ENCODE measurements at places on chromosomes 4 and X. TPM values are rescaled to one million over a fixed set of nuclear protein-coding genes. Genes with fewer than 3 reads are reported as not detected.

NEUROG2 gene
- total RNA-seq, result not detected

FANCB gene
- total RNA-seq, result 1.3 TPM

S100P gene
- total RNA-seq, result 0.60 TPM

ARMCX4 gene
- total RNA-seq, result 6.7 TPM

TGIF2LX gene
- not detected for total RNA-seq

HUWE1 gene
- total RNA-seq, result 91.3 TPM

GRPR gene
- total RNA-seq, result not detected

NWD2 gene
- total RNA-seq, result 7.8 TPM

TBX22 gene
- total RNA-seq, result not detected

CXorf65 gene
- not detected for total RNA-seq

SMIM10 gene
- total RNA-seq, result 5.0 TPM

DNA sequence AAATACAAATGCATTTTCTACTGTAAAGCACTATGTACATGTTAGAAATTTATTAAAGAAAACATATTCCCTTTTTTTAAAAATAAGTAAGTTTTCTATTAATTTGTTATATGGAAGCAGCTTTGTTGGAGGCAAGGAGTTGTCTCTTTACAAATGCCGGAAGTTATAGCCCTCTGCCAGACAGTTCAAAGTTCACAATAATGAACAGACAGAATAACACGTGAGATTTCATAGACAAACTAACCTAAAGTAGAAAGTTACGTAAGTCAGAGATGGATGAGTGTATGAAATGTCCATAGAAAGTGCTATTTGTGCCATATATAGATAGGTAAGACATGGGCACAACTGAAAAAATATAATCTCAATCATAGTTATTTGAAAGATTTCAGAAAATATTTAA lies 43.9 kb upstream of the NEIL3 start:
- no peak for DNase-seq

DNA sequence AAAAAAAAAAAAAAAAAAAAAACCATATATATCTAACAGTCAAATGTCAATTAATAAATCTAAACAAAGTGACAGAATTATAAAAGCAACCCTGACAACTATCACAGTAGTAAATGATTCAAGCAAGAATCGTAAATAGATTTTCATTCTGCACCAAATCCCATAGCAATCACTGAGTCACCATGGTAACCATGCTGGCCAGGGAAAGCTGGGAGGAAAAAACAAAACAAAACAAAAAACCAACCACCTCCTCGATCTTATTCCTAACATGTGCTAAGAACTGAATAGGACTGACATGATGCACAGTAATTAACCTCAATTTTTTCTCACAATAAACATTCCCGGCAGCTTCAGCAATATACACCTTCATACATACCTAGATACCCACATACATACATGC lies 30.6 kb upstream of the RAB40A start:
- no peak for DNase-seq

GRCh38 chr4:173538909-173539445 lies 8.9 kb upstream of the HAND2 start:
- DNase-seq, result no peak

GRCh38 chr4:7001271-7001670 lies 41.9 kb upstream of the TADA2B start:
- no peak for DNase-seq

- no peak for DNase-seq
Observed at GRCh38 chrX:113770071-113770470, 813.8 kb upstream of the HTR2C start.

DNA sequence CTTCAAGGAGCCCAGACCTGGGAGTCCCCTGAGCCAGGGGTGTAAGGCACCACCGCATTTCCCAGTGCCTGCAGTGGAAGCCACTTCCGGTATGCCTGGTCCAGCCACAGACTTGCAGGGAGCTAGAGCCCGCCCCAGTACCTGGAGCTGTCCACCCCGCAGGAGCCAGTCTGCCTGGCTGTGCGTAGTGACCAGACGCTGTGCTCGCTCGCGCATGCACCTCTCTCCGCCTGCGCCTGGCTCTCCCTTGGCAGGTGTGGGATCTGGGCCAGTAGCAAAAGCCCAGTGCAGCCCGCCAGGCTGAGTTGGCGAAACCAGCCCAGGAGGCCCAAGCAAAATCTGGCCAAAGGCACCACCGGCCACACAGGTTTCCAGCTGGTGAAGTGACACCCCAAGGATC lies 973.7 kb upstream of the AGA start:
- DNase-seq, result no peak

GRCh38 chr4:99117876-99118693 lies 26.0 kb downstream of the ADH4 start:
- DNase-seq, result no peak

DNA sequence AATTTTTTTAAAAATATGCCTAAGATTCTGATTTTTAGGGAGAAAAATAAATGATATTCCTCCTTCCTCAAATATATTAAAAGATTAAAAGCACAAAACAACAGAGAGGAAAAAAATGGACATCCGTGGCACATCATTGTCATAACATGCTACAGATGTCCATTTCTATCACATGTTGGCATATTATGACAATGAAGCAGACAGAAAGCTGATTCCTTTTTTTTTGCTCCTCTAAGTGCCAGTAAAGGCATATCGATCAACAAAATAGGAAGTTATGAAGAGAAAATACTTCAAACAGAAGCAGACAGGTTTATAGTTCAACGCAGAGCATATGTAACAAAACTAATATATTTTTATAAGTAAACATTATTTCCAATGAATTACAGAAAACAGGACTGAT lies 11.2 kb downstream of the KLHL8 start:
- no peak for DNase-seq

DNA sequence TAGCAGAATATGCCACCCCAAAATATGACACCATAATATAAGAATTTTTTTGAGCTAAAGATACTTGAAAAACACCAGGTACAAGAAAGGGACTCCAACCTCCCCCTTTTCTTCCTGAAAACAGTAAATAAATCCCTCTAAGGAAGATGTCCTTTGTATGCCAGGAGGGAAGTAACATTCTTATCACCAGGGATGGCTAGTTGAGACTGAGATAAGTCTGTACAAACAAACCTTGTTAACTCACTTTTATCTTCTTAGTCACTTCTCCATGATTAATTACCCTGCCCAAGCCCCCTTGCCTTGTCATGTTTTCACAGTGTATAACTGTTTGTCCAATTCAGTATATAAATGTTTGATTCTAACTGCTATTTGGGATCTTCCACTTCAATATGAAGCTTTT lies 888.0 kb downstream of the PCDH18 start:
- no peak for DNase-seq

- DNase-seq, result no peak
Observed at GRCh38 chr4:55675196-55675793, 39.2 kb upstream of the NMU start.

GRCh38 chr4:145824463-145824862 lies 114.2 kb downstream of the ZNF827 start:
- DNase-seq, result no peak

GRCh38 chr4:18057821-18058533 lies 36.4 kb upstream of the LCORL start:
- no peak for DNase-seq

DNA sequence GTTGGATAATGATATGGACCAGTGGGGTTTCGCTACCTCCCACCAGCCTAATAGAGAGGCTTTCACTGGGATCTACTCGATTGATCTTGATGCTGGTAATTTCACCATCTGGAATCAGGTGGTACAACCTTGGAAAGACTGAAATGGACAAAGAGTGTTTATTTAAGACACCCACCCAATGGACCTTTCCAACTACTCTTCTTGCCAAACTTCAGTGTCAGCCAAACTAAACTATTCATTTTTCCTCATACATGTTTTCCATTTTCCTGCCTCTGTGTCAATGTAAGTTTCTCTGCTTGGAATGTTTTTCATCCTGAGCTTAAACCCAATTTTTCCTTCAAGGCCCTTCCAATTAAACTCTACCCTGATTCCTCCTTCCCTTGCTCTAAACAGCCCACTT lies 92.6 kb downstream of the LNX1 start:
- DNase-seq, result no peak

GRCh38 chr4:144181391-144181790 lies 40.9 kb upstream of the GYPA start:
- no peak for DNase-seq

DNA sequence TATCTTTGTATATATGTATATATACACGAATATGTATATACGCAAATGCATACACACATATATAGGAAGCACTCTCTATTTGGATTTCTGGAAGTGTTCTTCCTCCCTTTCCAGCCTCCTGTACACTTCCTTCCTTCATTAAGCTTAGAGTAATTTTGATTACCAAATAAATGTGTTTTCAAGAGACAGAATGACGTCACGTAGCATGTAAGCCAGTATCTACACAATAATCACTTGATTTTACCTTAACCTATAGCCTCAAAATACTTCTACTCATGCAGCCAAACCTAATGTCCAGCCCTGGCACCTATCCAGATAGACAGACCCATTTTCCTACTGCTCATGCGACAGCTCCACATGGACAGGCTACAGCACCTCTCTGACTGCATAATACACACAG lies 29.9 kb downstream of the MAGEA10 start:
- no peak for DNase-seq

DNA sequence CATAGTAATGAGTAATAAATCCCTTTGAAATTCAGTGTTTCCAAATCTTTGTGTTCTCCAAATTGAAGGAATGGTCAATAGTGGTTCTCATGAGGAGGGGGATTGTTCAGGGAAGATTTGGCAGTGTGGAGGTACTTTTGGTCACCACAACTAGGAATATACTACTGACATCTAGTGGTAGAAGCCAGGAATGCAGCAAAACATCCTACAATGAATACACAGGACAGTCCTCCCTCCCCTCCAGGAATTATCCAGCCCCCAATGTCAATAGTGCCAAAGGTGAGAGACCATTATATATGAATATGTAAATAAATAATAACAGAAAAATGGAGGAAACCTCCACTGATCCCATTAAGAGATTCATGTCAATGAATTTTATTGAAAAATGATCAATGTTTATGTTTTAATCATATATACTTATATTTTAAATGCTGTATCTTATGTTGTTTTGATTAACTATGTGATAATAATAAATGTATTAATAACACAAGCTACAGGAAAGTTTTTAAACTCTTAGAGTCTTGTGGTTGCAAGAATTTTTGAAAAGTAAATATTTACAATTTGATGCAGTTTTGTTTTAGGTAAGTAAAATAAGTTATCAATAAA lies 14.4 kb upstream of the FAM9A start:
- no peak for DNase-seq

DNA sequence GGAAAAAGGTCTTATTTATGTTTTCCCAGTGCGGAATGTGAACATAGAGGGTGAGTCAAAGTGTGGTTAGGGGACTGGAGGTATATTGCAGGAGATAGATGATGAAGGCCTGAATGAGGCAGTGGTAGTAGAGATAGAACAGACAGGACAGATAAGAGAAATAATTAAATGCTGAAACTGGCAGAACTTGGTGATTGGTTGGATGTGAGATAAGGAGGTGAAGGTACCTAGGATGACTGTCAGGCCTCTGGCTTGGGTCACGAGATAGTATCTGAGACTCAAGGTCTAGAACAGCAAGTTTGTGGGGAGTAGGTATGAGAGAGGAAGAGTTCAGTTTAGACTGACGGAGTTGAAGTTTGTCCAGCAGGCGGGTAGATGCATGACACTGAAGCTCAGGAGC lies 3.5 kb downstream of the MND1 start:
- DNase-seq, result no peak

- DNase-seq, result no peak
Observed at GRCh38 chr4:179307297-179308136, 1865.3 kb upstream of the AGA start.

- no peak for DNase-seq
Observed at GRCh38 chr4:153084224-153084979, 119.8 kb upstream of the TRIM2 start.

- DNase-seq, result no peak
Observed at GRCh38 chr4:55635741-55636655, at the start of gene NMU. NMU (minus strand) TSS chr4:55636298; CDS start chr4:55636192, 106 bp downstream.

DNA sequence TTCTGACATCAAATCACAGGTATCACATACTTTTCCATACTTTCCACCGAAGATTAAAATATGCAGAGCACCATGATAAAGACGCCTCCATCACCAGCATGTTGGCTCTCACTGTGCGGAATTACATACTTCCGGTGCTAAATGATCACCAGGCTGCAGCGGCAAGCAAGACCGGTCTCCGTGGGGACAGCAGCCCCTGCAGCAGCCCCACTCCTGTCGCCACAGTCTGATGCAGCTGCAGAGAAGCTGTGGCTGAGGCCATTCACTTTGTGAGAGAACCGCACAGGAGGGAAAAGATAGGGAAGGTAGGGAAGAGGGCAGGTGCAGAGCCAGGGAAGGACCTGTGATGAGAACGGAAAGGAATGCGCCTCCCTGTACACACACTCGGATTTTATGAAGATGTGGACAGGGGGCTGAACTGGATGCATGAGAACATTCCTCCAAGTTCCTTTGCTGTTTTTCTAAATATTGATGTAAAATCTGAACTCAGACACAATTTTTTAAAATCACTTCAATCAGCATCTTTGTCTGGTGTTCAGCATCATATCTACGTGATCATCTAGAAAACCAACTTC lies 38.3 kb downstream of the AFAP1 start:
- no peak for DNase-seq

DNA sequence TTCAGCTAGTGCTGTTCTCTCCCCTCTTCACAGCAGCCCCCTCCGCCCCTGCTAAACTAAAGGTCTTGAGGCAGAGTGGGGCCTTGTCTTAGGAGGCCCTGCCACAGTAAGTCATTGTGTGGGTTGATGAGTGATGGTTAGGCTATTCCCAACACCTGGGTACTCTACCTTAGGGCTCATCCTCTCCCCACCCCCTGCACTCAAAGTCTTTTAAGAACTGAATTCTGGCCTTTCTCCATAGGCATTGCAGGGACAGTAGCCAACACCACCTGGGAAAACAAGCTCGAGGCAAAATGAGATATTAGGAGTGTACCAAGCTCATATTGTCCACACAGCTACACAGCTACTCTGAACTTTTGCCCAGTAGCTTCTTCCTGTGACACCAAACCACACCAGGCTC lies 42.5 kb downstream of the RAB40AL start:
- DNase-seq, result no peak

DNA sequence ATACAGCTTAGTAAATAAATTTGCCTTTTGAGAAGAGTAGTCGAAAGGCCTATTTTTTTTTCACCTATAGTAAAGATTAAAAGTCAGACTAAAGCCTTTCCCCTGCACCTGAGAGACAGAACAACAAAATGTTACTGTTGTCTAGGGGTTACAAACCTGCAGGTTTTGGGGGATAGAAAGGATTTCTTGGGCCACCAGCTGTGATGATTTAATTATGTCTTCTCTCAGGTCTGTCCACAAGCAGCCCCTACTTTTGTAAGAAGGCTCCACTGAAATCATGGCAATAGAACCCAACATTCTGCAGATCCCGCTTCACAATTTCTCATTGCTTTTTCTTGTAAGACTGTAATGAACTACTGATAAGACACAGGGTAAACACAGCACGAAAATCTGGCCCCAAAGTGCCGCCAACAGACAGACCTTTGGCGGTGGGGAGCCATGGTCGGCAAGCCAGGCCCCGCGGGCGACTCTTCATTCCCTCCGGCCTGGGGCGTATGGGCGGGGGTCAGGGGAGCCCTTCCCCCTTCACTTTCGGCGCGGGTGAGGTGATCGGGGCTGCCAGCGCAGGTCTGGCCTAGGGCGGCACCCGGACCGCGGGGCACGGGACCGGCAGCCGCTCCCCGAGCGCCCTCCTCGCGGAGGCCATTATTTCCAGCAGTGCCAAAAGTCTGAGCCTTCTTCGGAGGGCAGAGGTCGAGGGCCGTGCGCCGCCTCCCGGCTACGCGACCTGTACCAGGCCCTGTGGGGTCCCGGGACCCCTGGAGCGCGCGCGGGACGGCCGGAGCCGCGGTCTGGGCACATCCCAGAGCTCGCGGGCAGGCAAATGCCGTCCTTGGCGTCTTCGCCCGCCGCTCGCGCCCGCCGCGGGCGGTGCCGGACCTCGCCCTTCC lies 812 bp upstream of the KDM6A start:
- DNase-seq, result no peak

GRCh38 chr4:139676913-139677585 lies 11.4 kb downstream of the MGST2 start:
- no peak for DNase-seq
